ENCODE measurements at places on chromosomes 5 and 9. TPM values are rescaled to one million over a fixed set of nuclear protein-coding genes. Genes with fewer than 3 reads are reported as not detected.

Gene IL17B
- not detected for total RNA-seq

Gene CARD9
- 4.2 TPM for total RNA-seq

Gene STOML2
- total RNA-seq: 41.6 TPM

Gene MCIDAS
- not detected for total RNA-seq

Gene PAEP
- not detected for total RNA-seq

Gene KLHL3
- 14.0 TPM for total RNA-seq

Gene SPINK6
- total RNA-seq: not detected

Gene NADK2
- total RNA-seq: 13.1 TPM

- DNase-seq: no peak
Measured at GRCh38 chr5:149930043-149930748, 14.4 kb downstream of the PDE6A start.

DNA sequence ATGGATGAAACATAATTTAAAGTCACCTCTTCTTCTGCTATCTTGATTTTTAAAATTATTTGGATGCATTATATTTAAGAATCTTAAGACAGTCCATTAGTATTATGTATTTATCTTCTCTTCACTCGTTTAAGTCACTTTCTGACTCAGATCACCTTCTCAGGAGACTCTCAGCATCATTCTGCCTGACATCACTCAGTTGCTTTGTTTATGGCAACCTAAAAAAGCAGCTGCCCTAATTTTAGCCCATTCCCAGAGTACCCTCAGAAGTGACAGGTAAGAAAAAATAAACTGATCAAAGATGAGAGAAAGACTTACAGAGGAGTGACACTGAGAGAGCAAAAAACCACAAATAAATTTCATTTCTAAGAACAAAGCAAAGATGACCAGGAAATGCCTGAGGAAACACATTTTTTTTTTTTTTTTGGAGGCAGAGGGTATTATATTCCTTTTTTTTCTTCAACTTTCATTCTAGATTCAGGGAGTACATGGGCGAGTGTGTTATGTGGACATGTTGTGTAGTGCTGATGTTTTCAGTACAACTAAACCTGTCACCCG is 140.5 kb downstream of the MUSK start:
- DNase-seq: no peak

DNA sequence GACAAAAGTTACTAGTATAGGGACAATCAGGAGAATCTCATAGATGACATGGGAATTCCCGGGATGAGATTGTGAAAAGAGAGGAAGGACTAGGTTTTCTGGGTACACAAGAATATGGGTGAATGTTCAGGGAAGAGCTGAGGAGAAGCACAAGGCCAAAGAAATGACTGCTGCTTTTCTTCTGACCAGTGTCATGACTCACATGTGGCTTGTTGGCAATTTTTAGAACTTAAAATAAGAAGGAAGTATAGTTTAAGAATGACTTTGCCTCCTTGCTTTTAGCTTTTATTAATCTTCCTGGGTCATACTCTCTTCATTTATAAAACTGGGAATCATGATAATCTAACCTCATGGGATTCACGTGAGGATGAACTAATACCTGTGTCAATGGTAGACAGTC is 652.4 kb upstream of the MEF2C start:
- no peak for DNase-seq

DNA sequence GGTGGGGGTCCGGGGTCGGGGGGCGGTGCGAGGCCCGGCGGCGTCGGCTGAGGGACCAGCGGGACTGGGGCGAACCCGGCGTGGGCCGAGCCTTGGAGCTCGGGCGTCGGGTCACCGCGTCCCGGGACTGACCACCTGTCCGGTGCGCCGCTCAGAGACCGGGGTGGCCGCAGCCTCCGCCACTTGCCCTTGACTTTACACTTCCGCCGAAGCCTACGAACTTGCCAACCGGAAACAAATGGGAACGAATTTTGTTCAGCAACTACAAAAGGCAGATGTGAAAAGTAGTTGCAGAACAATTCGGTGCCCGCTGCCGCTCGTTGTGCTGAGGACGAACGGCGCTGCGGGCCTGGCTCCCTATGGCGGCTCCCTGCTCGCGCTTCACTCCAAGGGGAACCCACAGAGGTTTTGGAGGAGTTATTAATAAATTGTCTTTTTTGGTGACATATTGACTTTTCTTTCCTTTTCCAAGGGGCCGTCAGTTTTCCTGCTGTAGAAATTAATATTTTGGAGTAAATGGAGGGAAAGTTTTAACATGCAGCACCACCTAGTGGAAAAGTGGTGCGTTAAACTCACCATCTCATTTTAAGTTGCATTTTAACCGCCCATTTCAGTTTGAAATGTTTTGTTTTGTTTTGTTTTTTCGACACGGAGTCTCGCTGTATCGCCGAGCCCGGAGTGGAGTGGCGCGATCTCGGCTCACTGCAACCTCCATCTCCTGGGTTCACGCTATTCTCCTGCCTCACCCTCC is 490 bp downstream of the PCBD2 start:
- peak; percentile 83 for DNase-seq

GRCh38 chr9:120477534-120478001 is 102.4 kb downstream of the CDK5RAP2 start:
- DNase-seq: no peak

GRCh38 chr5:16431490-16431889 is 34.1 kb downstream of the ZNF622 start:
- no peak for DNase-seq

GRCh38 chr5:108655750-108656450 is 91.8 kb upstream of the FER start:
- no peak for DNase-seq

- peak; percentile 22 for DNase-seq
Measured at GRCh38 chr5:10564838-10565784, 1.2 kb downstream of the ANKRD33B start.

GRCh38 chr5:124936626-124936933 is 190.1 kb upstream of the ZNF608 start:
- DNase-seq: no peak

- no peak for DNase-seq
Measured at GRCh38 chr5:89036704-89037489, 153.9 kb upstream of the MEF2C start.

- no peak for DNase-seq
Measured at GRCh38 chr5:10581424-10581748, 17.5 kb downstream of the ANKRD33B start.

DNA sequence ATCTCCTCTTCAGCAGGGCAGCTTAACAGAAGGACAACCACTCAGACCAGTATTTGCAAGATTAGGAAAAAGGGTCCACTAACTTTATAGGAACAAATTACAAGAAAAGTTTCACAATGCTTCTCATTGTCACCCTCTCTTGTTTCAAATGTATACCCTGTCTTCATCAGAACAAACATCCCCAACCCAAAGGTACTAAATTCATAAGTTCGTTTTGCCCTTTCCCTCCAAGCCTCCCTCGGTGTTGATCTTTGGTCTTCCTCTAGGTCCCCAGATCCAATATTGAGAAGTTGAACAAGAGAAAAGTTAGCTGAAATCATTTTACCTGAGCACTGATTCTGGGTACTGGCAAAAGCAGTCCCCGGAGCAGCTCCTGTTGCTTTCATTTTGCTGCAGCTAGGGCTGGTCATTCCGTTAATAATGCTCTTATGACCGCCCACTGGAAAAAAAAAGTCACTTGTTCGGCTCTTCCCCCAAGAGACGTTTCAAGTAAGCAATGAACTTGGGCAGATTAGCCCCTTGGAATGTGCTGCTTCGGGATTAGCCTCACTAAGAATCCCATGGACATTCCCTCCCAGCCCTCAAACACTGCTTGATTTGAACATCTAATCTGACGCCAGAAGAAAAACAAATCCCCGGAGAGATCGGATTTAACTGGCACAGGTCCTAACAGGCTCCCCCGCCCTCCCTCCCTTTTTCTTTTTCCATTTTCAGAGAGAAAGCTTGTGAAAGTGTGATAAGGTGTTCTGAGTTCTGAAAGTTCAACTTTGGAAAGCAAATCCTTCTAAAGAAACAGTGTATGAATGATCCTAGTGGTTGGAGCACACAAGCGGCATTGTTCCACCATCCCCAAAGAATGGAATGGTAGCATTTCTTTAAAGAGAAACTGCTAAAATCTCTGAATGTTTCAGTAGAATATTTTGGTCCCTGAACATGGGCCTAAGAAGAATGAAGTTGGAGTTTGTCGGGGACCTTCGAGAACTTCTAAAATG is 252.5 kb downstream of the TRPM3 start:
- DNase-seq: no peak

DNA sequence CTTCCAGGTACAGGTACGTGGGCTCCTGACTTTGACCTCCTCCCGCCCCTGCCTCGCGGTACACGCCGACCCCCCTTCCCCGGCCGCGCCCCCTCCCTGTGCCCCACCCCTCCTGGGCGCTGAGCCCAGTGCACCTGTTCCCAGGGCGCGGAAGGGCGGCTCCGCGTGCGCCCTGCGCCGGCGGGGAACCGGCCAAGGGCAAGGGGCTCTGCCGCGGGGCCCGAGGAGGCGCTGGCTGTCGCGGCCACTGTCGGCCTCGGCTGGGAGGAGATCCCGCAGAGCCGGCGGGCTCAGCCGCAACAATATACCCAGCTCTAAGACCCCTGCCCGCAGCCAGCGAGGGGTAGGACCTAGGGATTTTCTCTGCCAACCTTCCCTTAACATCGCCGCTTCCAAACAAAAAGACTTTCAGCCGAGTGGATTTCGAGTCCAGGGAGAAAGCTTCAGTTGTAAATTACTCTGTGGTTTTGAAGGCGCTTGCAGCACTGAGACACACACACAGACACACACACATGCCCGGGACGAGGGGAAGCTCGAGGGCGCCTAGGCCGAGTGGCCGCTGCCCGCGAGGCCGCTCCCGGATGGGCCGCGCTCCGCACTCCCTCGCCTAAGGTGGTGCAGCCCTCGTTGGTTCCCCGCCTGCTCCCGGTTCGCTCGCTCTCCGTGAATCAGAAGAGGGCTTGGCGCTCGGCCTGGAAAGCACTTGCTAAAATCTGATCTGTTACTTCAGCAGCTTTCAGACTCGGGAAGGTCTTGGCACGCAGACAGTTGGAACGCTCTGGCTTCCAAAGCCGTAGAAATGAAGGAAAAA is 1.2 kb downstream of the FGF18 start:
- no peak for DNase-seq

DNA sequence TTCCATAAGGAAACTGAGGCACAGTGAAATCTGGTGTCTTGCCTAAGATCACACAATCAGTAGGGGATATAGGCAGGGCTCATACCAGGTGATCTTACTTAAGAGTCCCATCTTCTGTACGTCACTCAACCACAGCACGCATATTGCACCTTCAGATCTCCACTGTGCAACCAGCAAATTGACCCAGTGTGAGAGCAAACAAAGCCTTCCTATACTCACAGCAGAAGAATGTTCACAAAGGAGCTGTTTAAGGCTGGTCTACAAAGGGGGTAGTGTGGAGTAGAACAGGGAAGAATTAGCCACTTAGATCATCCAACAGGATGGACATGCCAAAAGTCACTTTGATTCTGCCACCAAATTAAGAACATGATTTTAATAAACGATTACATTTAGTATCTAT is 305.9 kb downstream of the SLIT3 start:
- no peak for DNase-seq

GRCh38 chr9:116391306-116391900 is 237.8 kb downstream of the PAPPA start:
- no peak for DNase-seq

GRCh38 chr9:123696476-123696875 is 233.4 kb downstream of the DENND1A start:
- DNase-seq: no peak

Measured in natural killer cell (primary cell).